ENCODE measurements at places on chromosomes 2 and 18.

DNA sequence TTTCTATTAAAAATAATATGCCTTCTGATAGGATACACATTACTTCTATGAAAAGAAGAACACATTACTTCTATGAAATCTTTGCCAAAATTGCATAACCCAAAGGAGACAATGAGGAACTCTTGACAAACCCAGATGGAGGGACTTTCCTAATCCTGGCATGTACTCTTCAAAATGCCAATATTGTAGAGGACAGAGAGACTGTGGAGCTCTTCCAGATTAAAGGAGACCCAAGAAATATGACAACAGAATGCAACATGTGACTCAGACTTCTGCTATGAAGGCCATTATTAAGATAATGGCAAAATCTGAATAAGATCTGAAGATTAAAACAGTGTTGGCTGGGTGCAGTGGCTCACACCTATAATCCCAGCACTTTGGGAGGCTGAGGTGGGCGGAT is 22.2 kb downstream of the SOWAHC start:
- DNase-seq: no peak

DNA sequence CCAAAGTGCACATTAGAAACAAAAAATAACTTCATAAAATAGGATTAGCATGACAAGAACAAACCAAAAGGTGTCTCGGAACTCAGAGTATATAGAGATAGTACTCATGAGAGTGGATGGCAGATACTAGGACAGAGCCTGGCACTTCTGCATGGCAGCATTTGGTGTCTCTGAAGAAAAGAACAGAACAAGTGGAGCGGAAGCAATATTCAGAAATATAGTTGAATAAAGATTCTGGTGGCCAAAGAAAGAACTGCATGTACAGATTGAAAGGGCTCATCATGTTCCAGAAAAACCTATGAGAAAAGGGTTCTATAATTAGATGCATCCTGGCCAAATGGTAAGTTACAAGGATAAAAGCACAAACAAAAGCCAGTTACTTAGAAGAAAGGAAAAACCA is 90.9 kb downstream of the CCDC138 start:
- DNase-seq: no peak

- no peak for DNase-seq
Observed at GRCh38 chr2:210459880-210460279, 16.7 kb downstream of the LANCL1 start.

- DNase-seq: no peak
Observed at GRCh38 chr2:69559442-69560146, 83.9 kb downstream of the AAK1 start.

GRCh38 chr2:173963323-173963816 is 1.8 kb downstream of the SP3 start:
- DNase-seq: peak; percentile 66

- no peak for DNase-seq
Observed at GRCh38 chr2:25362434-25363145, 20.9 kb upstream of the DNMT3A start.

DNA sequence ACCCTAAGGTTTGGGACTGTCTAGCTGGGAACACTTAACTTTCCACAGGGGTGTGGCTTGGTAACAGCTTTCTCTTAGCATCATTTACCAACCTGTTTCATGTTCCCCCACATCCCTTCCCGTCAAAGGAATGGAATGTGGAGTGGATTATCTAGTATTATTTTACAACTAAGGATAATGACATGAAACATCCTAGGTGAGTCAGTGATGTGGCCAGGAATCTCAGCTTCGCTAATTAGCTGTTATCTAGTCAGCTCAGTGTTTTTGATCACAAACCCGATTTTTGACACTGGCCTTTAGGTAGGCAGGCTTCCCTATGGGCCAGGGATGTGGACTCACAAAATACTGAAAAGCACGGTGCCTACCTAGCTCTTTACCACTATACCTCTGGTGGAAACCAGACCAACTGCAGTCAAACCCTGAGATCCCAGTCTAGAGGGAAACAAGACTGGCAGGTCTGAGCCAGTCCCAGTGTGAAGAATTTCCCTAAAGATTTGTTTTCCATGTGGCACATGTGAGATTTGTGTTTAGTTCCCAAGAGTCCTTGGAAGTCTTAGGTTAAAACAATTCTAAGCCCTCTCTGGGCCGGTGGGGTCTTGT is 2.8 kb upstream of the NRP2 start:
- no peak for DNase-seq

GRCh38 chr2:235677937-235678336 is 184.1 kb downstream of the AGAP1 start:
- DNase-seq: no peak

- DNase-seq: no peak
Observed at GRCh38 chr2:126792186-126792585, 106.5 kb upstream of the TEX51 start.

DNA sequence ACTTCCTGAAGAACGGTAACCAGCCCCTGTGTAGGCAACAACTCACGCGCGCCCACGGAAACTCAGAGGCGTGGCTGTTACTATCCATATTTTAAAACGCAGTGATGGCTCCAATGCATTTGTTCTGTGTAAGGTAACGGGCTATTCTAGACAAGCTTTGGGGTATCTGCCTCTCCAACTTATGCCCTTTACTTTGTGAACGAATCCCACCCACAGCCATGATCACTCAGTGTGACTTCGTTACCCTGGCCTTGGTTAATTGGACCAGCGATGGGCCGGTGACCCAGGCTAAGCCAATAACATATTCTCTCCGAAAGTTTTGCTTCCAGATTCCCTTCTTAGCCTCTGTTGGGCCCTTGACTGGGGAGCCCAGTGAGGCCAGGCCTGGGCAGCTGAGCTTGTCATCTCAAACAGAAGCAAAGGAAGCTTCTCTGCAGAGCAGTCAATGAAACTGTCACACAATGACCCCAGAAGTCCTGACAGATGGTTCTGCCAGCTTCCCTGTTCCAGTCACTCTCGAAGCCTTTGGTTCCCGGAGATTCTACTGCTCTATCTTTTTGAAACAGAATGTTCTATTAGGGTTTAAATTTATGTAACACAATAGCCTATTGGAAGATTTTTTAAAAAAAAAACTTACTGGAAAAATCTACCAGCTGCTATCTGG is 30.7 kb upstream of the ROCK2 start:
- no peak for DNase-seq

DNA sequence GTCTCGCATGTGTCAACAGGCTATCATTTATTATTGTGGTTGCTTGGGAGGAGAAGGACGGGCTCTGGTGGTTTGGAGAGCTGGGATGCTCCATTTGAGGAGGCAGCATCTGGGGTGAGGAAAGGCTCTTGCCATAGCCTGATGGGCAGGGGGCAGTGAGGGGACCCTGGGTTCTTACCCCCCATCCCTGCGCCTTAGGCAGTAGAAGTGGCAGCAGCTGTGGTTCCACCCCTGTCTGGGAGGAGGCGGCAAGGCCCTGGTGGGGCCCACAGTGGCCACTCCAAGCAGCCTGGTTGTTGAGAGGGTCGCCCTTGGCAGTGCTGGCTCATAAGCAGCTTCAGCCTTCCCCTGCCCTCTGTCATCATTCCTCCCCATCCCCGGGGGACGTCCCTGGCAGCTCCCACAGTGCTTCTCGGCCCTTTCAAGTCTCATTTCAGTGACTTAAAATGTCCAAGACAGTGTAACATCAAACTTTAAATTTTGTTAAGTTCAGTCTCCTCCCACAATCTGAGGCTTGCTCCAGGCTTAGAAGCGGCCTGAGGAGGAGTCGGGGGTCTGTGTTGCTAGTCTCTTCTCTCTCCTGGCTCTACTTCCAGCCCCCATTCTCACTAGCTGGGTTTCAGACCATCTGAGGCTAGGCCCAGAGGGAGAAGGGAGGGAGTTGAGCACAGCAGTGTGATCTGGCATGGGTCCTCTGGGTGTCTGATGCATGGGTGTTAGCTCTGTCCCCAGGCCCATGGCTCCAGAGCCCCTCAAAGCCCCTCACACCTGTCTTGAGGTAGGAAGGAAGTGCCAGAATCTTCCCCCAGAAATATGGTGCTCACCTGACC is 34.9 kb upstream of the PTPN4 start:
- DNase-seq: no peak

GRCh38 chr2:171512014-171512413 is 10.3 kb upstream of the CYBRD1 start:
- DNase-seq: no peak

GRCh38 chr2:237132799-237133198 is 47.1 kb downstream of the COPS8 start:
- no peak for DNase-seq

- no peak for DNase-seq
Observed at GRCh38 chr18:7663366-7664312, 96.5 kb downstream of the PTPRM start.

DNA sequence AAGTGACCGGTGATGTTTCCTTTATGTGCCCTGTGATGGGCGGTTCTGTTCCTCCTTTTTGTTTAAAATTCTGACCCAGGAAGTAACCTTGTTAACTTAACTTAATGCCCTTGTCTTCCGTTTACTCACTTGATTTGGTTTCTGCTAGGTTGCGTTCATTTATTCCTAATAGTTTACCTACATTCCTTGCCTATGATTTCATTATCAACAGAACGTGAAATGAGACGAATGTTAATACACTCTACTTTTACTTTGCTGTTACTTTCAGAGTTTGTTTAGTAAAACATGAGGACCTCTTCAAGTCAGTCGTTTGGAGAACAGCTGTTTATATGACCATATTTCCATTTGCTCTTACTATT is 638 bp downstream of the CEP192 start:
- peak; percentile 62 for DNase-seq

- DNase-seq: peak; percentile 28
Observed at GRCh38 chr2:239803766-239804115, 221.4 kb downstream of the NDUFA10 start.

GRCh38 chr2:207987025-207987716 is 38.2 kb downstream of the PLEKHM3 start:
- DNase-seq: no peak

DNA sequence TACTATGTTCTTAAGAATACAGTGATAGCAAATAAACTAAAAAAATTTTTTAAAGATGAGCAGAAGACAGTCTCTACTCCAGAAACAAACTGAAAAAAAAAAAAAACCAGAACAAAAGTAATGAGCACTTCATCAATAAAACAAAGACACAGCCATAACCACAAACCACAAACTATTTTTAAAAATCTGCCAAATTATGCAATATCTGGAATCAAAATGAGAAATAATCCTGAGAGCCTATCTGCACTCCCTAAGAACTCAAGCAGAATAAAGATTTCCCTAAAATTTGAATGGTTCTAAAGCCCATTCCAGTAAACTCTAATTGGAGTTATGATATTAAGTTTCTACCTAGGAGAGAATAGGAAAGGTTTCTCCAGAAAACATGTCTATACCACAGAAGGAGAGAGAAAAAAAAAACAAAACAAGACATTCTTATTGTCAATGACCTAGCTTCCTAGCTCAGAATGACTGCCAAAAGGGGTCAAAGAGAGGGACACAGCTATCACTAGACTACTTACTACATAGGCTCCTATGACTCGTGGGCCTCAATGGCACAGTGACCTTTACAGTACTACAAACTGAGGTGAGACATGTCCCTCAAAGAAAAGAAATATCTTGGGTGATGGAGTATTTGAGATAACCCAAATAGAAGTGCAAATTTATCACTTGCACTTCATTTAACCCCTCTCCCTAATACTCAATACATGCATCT is 262.8 kb downstream of the ZEB2 start:
- DNase-seq: no peak

GRCh38 chr18:67794521-67794920 is 278.0 kb upstream of the DSEL start:
- no peak for DNase-seq

DNA sequence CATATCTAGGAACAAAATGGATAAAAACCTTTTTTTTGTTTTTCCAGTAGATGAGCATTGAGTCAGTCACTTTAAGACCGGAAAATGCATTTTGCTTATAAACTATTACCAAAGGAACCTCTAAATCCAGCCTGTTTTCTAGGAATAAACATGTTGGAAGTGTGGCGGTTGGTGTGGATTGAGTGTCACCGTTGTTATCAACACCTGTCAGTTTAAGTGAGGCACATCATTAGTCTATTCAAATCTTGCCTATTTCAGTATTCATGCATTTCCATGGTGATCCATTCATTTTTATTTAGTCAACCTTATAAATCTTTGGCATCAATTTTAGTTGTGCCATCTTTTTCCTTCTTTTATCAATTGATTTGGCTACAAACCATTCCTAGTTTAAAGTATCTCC is 3.3 kb downstream of the KLHL29 start:
- no peak for DNase-seq

- DNase-seq: no peak
Observed at GRCh38 chr2:216877085-216877484, 17.2 kb upstream of the TNP1 start.

DNA sequence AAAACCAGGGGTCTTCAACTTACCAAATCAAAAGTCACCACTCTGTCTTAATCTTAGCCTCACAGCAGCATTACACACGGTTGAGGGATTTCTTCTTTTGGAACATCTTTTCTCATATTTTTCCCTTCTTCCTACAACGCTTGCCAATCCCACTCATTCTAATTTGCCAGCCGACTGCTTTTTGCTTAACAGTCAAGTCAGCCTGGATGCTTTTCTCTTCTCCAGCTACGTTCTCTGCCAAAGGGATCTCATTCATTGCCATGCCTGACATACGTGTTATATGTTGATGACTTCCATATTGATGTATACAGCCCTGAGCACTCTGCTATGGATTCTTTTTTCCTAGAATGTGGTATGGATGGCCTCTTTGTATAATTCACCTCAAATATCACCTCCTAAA is 37.3 kb downstream of the CDH19 start:
- no peak for DNase-seq

DNA sequence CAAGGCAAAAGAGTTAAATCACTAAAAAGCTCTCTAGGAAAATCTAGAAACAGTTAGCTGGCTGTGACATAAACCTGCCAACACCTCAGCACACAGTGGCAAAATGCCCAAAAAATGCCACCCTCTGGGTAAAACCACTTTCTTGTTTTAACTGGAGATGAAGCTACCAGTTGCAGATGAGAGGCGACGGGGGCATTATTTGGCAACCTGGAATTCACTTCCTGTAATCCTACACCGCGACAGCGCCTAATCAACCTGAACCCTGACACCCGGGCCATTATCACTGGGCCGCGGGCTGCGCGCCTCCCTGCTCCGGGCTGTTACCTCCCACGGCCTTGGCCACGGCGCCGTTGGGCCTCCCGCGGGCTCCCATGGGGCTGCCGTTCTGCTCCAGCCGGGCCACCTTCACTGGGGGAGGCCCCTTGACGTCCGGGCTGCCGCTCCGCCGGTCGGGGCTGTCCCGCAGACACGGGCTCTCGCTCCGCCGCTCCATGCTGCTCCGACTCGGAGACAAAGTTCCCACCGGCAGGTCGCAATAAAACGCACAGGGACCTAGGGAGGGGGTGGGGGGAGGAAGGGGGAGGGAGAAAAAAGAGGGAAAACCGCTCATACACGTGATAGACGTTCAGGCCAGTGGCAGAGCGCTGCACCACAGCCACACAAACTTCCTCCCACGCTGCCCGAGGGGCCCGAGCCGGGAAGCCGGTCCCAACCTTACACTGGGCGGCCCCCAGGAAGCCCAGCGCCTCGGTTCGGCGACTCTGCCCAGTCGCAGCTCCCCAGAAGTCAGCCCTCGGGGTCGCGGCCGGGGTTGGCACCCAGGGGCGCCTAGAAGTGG is 2.0 kb downstream of the SATB2 start:
- DNase-seq: peak; percentile 21

GRCh38 chr2:175054340-175054739 is 49.2 kb upstream of the CHN1 start:
- DNase-seq: no peak
